Hematopoietic multipotent progenitor cell (in vitro differentiated cells): ENCODE measurements at places on chromosomes 12 and 14.

DNA sequence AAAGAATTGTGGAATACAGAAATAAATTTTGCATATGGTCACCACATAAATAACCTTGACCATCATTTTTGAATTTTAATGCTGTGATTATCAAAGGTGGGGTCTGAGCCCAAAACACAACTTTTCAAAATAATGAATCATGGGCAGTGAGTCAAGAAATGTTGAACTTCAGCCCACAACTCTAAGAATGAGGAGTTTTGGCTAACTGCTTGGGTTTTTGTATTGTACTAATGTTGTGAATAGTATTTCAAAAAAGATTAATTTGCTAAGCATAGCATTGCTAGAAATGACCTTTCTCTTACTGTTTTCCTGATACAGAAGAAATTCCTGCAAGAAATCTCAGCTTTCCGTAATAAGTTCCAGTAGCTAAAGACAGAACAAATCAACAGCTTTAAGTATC, 24.4 kb upstream of the YARS2 start:
- no peak for DNase-seq

- DNase-seq = no peak
Observed at GRCh38 chr14:22781301-22781991, 15.0 kb downstream of the OXA1L start.

- no peak for DNase-seq
Observed at GRCh38 chr14:85546390-85546789, 16.4 kb downstream of the FLRT2 start.

GRCh38 chr14:103001226-103001625, 56.1 kb downstream of the CDC42BPB start:
- DNase-seq = no peak

GRCh38 chr14:22664261-22664660, 20.1 kb upstream of the OR6J1 start:
- no peak for DNase-seq

DNA sequence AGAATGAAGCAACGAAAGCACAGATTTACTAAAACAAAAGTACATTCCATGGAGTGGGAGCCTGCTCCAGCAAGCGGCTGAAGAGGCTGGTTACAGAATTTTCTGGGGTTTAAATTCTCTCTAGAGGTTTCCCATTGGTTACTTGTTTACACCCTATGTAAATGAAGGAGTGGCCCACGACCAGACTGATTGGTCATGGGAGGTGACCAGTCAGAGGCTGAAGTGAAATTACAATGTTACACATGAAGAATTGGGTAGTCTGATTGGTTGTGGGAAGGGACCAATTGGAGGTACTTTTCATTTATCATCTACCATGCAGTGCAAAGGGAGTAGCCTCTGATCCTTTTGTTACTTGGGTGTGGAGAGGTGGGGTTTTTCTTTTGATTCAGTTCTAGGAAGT, 36.2 kb upstream of the APPL2 start:
- no peak for DNase-seq

DNA sequence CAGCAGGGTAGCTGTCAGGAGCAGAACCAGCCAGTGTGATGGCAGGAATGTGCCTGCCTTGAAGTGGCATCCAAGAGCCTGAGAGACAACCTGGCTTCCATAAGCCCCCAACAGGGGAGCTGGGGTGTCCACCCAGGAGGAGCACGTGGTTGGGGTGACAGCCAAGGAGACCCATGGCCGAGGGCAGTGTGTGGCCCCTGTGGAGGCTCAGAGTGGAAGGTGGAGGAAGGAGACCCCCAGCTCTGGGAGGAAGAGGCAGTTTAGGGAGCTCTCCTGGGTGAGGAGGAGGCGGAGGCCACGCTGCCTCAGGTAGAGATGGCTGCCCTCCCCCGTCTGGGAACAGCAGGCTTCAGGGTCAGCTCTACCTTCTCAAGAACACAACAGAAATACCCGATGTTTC, 147.0 kb downstream of the CALM1 start:
- no peak for DNase-seq

- no peak for DNase-seq
Observed at GRCh38 chr12:133106253-133106652, 23.8 kb downstream of the ZNF891 start.

- no peak for DNase-seq
Observed at GRCh38 chr12:58196971-58197370, 255.6 kb downstream of the ATP23 start.

DNA sequence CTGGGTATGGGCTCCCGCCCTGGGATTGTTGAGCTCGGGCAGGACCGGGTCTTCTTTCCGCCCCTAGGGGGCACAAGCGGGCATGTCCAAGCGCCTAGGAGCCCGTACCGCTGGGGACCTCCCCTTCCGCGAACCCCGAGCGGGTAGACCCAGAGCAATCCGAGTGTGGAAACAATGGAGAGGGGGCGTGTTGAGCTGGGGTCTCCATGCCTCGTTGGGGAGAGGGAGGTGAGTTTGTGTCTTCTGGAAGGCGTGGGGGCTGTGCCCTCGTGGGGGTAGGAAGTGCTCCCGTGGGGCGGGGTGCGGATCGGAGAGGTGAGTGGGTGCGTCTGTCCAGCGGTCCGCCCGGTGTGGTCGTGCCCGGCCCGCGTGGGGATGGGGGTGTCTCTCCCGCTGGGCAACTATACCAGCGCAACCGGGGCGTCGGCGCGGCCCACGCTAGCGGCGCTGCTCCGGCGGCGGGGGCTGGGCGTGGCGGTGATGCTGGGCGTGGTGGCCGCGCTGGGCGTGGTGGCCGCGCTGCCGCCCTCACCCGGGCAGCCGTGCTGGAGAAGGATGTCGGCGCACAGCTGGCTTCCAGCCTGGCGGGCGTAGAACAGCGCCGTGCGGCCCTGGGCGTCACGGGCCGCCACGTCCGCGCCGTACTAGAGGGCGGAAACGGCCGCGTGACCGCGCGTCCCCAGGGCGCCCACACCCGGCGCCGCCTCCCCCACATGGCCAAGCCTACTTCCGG, 12.2 kb downstream of the AGAP2 start:
- DNase-seq = peak; percentile 30

GRCh38 chr14:72863216-72864006, 30.5 kb downstream of the DPF3 start:
- DNase-seq = no peak

- DNase-seq = no peak
Observed at GRCh38 chr12:120846721-120847120, 57.4 kb downstream of the SPPL3 start.

GRCh38 chr14:78697341-78697740, 527.2 kb downstream of the NRXN3 start:
- DNase-seq = no peak

- DNase-seq = no peak
Observed at GRCh38 chr12:96064271-96064670, 28.9 kb upstream of the LTA4H start.

DNA sequence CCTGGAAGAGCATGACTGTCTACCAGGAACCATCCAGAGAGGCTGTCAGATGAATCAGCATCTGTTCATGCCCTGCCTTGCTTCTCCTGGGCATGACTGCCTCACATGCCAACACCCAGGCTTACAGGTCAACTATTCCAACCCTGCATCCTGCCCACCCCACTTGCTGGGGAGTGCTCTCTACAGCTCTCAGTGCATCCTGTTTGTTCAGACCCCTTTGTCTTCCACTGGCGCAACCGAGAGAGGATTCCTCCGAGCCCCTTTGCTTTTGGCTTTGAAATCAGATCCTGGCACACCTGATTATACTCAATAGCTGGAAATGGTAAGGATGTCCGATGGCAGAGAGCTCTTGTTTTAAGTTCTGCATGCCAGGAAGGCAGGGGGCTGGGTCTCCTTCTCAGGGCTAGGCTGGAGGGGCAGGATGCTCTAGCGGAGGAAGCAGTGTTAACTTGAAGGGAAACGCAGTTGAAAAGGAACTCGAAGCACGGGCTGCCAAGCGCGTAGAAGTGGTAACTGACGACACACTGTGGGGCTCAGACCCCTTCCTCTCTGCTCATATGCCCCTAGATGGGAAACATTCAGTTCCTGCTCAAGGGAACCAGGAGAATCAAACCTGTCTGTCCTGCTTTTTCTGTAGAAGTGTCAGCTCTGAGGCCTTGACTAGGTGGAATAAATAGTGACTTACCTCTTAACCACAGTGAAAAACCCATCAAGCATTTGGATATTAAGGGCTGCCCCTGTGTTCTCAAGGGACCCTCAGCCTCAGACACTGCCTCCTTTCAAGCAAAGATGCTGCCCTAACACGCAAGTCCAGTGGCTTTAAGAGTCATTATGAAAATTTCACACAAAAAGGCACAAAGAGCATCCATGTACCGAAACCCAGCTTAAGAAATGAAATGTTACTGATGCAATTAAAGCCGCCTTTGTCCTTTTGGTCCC, 297.5 kb downstream of the ZFP36L1 start:
- DNase-seq = no peak

DNA sequence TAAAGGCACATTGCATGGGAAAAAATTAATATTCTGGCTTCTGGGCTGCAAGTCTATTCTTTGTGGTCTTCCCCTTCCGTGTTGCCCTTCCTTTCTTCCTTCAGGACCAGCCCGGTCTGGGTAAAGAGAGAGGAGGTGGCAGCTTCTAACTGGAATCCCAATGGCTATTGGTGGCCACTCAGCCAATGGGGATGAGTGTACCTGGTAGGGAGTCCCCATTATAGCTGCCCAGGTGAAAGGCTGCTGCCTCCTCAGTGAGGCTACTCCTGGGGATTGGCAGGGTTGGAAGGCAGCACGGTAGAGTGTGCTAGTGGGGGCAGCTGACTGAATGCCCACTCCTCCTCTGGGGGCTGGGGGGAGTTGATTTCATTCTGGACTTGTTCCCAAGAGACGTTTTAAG, 112.6 kb downstream of the RBM19 start:
- DNase-seq = no peak

DNA sequence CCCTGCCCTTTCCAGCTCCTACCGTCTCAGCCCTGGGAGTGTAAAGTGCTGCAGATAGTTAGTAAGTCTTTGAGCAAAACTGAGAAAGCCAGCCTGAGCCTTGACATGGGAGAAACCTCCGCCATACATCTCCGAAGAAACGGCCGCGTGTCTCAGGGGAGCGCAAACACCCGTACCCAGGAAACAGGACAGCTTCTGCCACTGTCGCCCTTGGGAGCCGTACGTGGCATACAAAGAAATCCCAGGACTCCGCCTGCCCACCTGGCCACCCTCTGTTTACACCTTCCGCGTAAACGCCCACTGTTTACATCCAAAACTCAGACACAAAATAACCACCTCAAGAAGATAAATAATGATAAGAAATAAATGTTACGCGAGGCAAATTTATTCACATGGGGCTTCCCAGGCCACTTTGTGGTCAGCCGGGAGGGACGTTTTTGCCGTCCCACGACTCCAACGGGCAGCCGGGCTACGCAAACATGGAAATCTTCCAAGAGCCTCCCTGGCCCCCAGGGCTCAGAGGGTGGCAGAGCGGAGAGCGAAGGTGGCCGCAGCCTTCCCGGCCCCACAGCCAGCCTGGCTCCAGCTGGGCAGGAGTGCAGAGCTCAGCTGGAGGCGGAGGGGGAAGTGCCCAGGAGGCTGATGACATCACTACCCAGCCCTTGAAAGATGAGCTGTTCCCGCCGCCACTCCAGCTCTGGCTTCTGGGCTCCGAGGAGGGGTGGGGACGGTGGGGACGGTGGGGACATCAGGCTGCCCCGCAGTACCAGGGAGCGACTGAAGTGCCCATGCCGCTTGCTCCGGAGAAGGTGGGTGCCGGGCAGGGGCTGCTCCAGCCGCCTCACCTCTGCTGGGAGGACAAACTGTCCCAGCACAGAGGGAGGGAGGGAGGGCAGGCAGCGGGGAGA, at the start of gene BDKRB2:
Gene BDKRB2 (plus strand): TSS at position 689 of the 908 bp plus-strand sequence. CDS start 32,269 bp downstream, outside the sequence.
- DNase-seq = no peak

GRCh38 chr14:34937442-34937841, 45.4 kb upstream of the SRP54 start:
- no peak for DNase-seq

- DNase-seq = no peak
Observed at GRCh38 chr14:37036669-37037341, 135.6 kb downstream of the SLC25A21 start.

- no peak for DNase-seq
Observed at GRCh38 chr12:51323317-51323960, 535 bp downstream of the BIN2 start.

DNA sequence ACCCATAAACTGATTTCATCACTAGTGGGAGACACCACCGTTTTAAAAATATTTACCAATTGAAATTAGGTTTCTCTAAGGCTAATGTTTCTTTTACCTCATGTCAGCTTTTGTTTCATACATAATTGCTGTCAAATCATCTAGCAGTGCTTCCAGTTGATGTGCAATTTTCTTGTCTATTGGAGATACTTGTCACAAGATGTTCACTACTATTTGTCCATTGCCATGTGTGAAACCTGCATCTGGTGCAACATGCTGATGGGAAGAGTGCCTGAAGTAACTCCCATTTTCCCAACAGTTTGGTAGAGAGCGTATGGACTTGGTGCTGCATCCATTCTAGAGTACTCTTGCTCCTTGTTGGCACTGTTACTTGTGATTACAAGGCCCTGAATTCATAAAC, 9.7 kb downstream of the XPOT start:
- no peak for DNase-seq

DNA sequence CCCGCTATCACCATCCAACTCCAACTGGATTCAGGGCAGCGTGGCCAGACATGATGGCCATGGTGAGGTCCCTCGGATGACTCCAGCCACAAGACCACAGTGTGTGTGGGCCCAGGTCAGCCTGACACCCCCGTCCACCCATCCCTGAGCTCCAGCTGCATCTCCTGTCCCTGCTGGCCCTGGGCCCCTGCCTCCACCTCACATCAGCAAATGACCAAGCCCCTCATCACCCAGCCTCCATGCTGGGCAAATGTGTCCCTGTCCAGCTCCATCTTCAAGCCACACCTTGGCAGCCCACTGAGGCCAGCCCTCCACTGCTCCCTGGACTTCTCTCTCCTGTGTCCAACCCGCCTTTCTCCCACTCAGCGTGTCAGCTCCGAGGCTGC, 3.2 kb downstream of the GPR132 start:
- DNase-seq = no peak

DNA sequence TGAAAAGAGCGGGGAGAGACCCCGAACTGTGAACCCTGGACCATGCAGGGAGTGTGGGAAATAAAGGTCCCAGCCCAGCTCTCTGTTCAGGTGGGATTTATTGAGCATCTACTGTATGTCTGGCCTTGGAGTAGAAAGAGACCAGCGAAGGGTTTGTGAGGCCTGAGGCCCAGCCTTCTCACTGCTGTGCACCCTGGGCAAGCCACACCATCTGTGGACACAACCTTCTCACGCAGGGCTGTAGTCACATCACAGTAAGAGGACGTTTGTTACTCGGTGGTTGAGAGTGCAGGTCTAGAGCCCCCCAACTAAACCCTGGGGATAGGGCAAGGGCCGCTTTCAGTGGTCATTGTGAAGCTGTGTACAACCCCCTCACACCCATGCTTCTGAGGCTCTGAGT, 18.2 kb downstream of the FAM222A start:
- DNase-seq = no peak

DNA sequence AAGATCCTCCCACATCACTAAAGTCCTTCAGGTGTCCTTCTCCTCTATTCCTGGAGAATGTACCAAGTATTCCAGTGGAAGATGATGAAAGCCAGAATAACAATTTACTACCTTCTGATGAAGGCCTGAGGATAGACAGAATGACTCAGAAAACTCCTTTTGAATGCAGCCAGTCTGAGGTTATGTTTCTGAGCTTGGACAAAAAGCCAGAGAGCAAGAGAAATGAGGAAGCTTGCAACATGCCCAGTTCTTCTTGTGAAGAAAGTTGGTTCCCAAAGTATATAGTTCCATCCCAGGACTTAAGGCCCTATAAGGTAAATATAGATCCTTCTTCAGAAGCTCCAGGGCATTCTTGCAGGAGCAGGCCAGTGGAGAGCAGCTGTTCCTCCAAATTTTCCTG, 54.6 kb upstream of the HELB start:
- DNase-seq = no peak
